Activated T-cell treated with anti-CD3 and anti-CD28 coated beads, Interleukin-2, amount 50 U/mL, for 24 hours (primary cell): ENCODE measurements at places on chromosomes 2 and 18.

- DNase-seq: peak; percentile 17
Observed at GRCh38 chr2:233051241-233052149, 8.6 kb upstream of the INPP5D start.

DNA sequence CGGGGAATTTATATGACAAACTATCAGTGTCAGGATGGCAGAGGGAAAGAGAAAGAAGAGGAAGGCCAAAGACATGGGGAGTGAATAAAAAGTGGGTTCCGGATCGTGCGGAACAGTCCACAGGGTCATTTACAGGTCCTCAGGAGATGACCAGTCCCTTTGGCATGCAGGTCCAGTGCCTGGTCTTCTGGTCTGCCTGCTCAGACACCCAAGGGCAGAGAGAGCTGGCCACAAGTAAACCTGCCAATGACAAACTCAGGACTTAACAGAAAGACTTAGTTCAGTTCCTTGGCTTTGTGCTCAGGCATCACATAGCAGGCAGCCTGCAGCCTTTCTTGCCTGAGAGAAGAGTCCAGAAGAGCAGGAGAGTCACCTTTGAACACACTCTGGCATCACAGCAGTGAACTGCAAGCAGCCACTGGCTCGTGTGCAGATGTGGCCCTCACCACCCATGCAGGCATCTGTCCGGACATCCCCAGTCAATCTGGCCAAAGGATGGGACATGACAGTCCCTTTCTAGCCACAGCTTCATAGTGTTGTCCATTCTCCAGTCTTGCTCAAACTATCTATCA is 14.0 kb downstream of the TMEM127 start:
- DNase-seq: no peak

DNA sequence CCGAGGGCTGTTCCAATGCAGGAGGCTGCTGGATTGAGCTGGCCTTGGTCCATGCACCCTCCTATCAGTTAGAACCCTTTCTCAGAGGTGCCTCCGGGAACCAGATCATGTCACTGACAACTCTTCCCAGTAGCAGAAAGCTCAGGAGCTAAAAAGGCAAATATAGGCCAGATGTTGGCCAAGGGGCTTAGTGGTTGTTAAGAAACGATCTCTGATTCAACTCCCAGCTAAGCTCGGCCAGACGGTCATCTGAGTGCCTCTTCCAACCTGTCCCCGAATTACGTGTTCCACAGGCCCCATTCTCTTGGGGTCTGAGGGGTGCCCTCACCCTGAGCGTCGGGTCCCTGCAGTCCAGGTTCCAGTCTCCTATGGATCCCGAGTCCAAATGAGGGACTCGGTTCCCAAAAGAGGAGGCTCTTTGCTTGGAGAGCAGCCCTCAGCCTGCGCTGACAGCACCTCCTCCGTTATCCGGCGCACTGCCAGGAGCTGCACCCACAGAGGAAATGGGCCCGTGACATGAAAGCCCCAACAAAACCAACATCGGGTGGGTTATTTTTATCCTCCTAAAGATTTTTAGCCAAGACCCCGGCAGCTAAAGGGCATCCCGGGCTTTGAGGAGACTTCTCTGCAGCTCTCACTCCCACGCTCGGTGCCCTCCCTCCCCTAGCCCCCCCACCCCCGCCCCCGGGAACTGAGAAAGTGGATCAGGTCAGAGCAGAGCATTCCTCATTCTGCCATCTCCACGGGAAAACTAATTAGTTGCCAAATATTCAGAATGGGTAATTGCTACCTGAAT is 106.6 kb upstream of the ID2 start:
- DNase-seq: peak; percentile 62

DNA sequence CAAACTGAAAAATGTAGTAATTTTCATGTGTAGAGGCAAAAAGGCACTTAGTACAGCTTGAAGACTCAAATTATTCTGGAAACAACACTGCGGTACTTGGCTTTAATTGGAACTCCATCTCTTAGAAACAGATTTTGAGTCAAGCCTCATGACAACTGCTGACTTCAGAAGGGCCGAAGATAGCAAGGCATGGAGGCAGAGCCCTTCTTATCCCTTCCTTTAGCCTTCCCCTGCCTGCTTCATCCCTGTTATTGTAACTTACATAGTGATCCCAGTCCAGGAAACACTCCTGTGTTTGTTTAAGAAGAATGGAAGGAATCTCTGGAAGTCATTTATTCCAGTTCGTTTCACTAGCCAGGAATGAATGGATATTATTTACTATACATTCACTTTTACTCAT is 110.9 kb upstream of the FAM98A start:
- no peak for DNase-seq

- DNase-seq: no peak
Observed at GRCh38 chr2:123453772-123454171, 571.3 kb upstream of the CNTNAP5 start.

DNA sequence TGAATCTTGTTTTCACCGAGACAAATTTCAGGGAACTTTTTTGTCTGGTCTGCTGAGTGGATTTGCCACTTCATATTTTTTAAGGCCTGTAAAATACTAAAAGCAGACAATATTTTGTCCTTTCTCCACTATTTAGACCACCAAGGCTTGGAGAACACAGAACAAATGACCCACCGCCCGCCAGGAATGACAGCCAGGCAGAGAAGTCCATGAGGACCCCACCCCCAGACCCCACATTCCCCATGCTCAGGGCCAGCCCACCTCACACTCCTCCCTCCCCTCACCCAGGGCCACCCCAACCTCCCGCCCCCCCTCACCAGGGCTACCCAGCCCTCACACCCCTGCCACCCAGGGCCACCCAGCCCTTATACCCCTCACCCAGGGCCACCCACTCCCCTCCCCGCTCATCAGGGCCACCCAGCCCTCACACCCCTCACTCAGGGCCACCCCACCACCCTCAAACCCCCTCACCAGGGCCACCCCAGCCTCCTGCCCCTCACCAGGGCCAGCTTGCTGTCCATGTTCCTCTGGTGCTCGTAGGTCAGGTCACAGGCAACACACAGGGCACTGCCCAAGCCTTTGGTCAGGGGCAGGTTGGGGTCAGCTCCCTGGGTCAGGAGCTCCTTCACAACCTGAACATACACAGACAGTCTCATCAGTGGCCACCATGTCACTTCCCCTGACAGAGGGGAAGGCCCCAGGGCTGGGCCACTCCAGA is 50.6 kb downstream of the ANKMY1 start:
- DNase-seq: no peak

DNA sequence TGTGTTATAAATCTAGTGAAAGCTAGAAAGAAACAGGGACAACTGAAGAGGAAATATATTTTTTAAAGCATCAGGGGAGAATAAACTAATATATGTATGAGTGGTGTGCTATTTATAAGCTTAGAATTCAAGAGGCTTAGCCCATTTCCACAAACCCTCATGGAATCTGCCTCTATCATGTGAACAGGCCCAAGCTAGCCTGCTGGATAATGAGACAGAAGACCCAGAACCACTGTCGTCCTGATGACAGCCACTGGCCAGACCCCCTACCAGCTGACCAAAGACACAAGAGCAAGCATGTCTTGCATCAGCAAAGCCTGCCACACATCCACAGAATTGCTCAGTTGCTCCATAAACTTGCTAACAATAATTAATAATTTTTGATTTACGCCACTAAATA is 382.3 kb upstream of the NXPH2 start:
- DNase-seq: no peak

GRCh38 chr2:135208016-135208415 is 155.9 kb downstream of the RAB3GAP1 start:
- no peak for DNase-seq

- DNase-seq: no peak
Observed at GRCh38 chr2:46451131-46451711, 28.1 kb upstream of the TMEM247 start.

GRCh38 chr18:45316127-45316526 is 299.1 kb upstream of the SLC14A2 start:
- DNase-seq: no peak

- no peak for DNase-seq
Observed at GRCh38 chr2:223055836-223056235, 3.8 kb downstream of the KCNE4 start.

DNA sequence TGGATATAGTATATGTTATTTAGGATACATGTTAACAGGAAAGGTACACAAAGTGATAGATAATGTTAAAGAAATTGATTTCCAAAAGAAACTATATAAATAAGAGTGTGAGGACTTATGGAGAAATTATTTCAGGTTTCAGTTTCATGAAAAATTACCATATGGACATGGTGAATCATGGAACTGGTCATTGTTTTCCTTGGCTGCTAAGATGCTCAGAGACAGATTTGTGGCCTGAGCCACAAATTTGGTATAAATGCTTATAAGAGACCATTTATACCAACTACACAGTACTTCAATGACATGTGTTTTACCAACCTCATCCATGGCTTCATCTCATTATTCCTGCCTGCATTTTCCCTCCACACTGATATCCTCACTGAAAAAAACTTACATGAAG is 188.1 kb downstream of the FMNL2 start:
- no peak for DNase-seq
